ENCODE measurements at places on chromosomes 1 and 21. TPM values are rescaled to one million over a fixed set of nuclear protein-coding genes. Genes with fewer than 3 reads are reported as not detected.

Gene F5
- under 0.01 TPM for polyA plus RNA-seq

Gene TMEM125
- polyA plus RNA-seq: 56.0 TPM

DNA sequence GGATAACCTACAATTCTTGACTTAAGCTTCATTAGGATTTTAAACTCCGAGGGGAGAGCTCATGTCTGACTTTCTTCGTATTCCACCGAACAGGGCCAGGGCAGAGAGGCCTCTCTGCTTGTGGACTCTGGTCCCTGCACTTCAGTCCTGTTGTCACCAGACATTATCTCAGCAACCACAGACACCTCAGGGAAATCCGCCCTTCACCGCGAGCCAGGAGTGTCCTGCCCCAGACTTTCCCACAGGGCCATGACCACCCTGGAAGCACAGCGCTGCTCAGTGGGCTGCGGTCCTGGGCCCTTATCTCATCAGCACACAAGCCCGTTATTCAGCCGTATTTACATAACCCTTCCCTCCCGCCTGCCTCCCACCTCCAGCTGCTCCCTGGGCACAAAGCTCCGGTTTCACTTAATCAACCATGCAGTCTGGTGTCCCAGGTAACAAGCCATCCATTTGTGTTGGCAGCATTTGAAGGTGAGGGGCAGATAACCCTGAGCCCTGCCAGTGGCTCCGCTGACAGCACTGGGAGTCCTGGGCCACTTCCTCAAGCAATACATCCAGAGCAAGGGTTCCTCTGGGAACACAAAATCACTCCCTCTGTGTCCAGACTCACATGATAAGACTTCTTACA is 122.8 kb upstream of the RAB4A start:
- peak; percentile 89 for DNase-seq

DNA sequence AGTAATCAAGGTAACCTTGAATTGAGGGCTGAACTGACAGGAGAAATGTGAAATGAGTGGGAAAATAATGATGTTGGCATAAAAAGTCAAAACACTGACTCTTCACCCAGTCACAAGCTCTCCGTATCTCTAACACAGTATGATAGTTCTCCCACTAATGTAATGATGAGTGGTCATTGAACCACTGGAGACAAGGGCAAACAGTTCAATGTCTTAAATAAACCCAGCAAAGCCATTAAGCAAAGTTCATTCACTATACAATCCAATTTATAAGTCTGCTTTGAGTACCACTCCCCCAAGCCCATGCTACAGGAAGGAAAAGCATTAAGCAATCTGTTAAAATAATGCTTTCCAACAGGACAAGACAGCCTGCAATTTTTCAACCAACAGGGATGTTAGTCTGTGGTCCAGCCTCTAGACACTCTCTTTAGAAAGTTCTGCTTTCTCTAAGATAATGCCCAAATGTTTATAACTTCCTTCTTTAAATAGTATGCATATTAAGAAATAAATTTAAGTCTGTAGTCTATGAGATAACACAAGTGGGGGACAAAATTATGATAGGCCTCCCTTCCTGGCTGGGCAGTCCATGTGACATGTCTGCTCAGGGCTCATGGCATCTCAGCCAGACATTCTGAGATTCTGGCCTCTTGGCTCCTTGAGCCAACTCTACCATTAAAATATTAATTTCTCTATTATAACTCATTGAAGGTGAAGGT is 25.5 kb upstream of the DDAH1 start:
- no peak for DNase-seq

Data from small intestine (tissue), 16 donors.